ENCODE measurements at places on chromosomes 2 and 18. TPM values are rescaled to one million over a fixed set of nuclear protein-coding genes. Genes with fewer than 3 reads are reported as not detected.
A peak's percentile ranks its signal among the peaks of the same experiment; 100 is the strongest.

DNA sequence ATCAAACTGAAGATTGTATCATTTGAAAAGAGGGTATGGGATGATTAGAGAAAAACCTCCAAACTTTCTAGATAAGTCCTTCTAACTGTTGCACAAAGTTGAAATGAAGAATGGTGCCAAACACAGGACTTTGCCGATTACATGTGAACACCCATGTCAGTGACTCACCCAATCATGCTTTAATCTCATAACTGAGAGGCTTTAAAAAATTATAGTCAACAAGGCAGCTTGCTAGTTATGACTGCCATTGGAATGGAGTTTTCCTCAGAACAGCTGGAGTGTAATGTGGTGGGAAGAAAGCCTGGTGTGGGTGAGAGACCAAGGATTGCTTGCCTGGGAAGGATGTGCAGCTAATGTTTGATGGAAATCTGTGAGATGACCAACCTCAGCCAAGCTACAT lies 98.2 kb upstream of the ALPP start:
- peak; percentile 38 for DNase-seq

DNA sequence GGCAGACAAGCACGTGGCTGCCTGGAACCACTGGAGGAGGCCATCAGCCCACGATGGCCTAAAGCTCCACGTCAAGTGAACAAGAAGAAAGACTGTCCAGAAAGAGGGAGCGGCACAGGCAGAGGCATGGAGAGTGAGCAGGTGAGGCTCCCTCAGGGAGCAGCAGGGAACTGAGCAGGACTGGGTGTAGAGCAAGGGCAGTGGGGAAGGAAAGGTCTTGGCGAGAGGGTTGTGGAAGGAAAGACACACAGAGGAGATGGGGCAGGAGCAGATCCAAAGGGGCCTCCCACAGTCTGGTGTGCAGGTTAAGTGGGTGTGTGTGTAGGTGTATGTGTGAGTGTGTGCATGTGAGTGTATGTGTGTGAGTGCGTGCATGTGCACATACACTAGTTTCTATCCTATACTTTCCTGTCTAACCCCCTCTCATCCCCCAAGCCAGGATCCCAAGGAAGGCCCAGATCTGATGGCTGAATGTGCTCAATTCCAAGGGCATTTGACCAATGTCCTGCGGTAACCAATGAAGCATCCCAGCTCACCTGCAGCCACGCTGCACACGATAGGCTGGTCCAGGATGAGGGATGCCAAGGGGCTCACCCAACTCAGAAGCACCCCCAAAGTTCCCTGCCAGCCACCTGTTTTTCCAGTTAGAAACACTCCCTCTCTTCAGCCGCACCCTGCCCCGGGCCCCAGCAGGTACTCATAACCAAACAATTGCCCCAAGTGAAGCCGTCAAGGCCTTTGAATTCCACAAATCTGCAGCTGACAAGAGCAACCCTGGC lies 262.5 kb upstream of the RAB6C start:
- no peak for DNase-seq

DNA sequence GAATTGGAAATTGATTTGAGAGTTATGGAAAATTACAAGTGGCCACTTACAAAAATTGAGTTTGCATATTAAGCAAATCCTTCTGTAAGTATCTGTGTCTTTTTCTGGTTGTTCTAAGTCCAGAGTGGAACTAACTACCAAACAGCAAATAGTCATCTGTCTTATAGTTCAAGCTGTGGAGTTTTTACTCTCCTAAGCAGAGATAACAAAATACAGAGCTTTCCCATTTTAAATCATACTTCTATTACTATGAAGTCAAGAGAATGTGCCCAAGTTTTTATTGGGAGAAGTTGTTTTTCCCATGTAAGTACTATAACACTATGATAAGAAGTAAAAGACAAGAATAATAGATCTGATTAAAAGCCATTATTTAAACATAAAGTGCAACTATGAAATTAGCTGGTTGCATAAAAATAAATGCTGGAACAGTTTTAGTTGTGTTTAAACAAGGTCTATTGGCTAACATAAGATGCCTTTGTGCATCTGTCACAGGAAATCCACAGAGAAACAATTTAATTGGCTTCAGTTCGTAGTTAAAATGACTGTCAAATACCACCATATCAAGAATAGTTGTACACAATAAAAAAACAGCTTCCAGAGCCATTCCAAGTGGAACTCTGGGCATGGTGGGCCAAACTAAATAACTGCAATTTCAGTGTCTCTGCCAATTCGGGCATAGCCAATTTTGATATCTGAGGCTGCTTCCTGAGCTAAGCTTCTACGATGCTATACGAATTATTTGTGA lies 1467.4 kb upstream of the NXPH2 start:
- DNase-seq = no peak

Gene NXPH2
- total RNA-seq = not detected

Gene ASAP2
- total RNA-seq = 23.7 TPM
